ENCODE measurements at places on chromosomes 3 and 15.

DNA sequence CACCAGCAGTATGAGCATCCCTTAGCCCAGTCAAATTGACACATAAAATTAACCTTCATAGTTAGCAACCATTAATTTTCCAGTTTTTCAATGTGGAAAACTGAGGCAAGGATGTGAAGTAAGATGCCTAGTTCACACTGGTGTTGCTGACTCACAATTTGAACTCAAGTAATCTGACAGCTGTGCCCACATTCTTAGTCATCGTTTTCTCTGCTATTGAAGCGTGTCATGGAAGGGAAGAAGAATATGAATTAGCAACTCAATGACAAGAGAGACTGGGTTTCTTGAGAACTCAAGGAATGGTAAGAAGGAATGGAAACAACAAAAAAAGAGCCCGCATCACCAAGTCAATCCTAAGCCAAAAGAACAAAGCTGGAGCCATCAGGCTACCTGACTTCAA is 261.4 kb downstream of the EPHA3 start:
- DNase-seq, result no peak

- no peak for DNase-seq
Measured at GRCh38 chr3:16794257-16794656, 90.5 kb upstream of the PLCL2 start.

DNA sequence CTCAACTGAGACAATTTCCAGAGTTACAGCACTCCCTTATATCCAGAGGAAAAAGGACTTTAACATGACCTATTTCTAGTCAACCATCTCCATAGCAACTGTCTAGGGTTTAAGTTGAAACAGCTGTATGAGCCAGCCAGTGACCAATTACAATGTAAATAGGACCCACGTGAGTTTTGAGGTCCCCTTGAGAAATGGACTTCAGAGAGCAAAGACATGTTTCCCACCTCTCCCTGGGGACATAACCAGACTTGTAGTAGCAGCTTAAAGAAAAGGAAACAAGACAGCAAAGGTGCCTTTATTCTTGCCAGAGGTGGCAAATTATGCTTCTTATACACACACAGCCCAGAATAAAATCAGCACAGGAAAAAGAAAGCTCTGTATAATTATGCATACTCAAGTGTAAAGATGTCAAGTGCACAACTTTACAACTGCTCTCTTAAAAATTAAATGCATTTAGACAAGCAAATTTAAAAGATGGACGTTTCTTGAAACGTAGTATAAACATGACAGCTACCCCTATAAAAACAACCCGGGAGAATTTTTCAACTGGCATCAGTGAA is 40.2 kb downstream of the SUMF1 start:
- DNase-seq, result no peak

GRCh38 chr15:33091983-33092693 is 102.4 kb downstream of the FMN1 start:
- DNase-seq, result no peak

DNA sequence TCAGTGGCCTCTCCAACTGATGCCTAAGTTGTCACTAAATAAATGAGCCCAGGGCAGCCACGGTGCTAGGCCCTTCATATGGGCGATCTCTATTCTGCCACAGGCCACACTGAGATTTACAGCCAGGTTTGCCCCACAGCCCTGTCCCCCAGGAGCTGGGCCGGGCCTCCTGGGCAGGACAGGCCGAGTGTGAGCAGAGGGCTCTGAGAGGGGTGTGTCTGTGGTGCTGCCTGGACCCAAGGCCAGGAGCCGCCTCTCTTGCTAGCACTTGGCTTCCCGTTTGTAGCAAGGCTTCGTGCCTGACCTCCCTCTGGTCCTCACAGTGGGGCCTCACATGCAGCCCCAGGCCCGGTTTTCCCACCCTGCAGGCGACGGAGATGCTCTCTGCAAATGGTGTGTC is 67.1 kb upstream of the SEC22A start:
- DNase-seq, result no peak

DNA sequence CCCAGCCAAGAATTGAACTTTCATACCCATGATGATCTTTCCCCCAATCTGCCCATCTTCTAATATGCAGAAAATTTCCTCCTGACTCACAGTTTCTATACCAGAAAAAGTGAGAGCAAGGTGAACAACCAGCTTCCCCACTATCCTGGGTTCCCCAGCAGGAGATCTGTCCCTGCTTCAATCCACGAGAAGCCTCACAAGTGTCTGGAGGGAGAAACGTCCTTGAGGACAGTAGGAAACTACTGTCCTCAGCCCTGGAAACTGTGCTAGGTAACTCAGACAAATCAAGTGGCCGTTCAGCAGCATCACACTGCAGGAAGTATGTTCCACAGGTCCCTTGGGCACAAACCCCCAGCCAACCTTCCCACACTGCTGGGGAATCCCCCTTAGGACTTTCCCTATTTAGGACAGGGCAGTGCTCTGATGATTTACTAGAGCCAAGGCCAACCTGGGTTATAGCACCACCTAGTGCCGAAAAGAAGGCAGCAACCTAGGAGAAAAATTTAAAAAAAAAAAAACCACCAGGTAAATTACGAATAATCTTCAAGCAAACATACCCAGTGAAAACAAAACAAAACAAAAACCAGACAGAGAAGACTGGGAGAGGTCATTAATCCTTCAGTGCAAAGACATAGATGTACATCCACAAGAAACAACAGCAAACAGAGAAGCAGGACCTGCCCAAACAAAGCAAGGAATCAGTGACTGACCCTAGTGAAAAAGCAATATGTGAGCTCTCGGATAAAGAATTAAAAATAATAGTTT is 36.0 kb downstream of the MORC1 start:
- peak; percentile 38 for DNase-seq

Data from iPS DF 19.7 (cell line).